Left lobe of liver (tissue), 2 donors: ENCODE measurements at places on chromosomes 3 and 15. TPM values are rescaled to one million over a fixed set of nuclear protein-coding genes. Genes with fewer than 3 reads are reported as not detected.
A peak's percentile ranks its signal among the peaks of the same experiment; 100 is the strongest.

DNA sequence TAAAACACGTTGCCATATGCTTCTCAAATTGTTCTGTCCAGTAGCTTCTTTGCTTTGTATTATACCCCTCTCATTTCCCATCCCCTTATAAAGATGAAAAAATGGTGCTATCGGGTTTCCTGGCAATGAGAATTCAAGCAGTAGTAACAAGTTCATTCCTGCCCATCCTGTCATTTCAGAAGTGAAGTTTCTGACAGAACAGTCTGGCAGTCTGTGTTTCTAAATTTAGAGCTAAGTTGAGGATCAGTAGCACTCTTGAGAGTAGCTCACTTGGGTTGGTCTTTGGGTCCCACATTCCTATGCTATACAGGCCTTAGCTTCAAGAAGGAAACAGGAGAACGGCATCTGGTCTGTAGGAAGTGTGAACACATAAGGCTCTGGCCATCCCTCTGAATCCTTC is 134.6 kb downstream of the GHSR start:
- DNase-seq, result no peak

- DNase-seq, result no peak
Observed at GRCh38 chr3:150556792-150557191, 10.2 kb downstream of the EIF2A start.

DNA sequence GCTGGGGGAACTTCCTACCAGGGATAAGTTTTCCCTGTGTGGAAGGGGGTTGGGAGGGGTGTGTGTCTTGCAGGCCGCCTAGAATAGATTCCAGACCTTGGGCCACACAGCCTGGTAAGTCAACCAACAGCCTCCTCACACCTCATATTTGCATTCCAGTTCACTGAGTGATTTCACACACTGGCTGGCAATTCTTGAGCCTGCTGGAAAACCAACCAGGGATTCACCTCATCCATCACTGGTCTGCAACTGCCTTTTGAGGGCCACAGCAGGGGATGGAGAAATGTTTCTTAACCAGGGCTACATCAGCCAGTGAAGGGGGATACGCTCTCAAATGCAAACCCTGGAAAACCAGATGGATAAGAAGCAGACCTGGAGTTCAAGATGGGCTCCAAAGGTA is 2.0 kb downstream of the FSTL1 start:
- DNase-seq, result peak; percentile 19

The RGMA gene
- 0.33 TPM for total RNA-seq

GRCh38 chr3:35680866-35681650 is 41.7 kb downstream of the ARPP21 start:
- no peak for DNase-seq

The DUOX1 gene
- total RNA-seq, result 0.45 TPM

The TEX55 gene
- total RNA-seq, result not detected

The ONECUT1 gene
- 63.0 TPM for total RNA-seq

- no peak for DNase-seq
Observed at GRCh38 chr3:195448205-195448875, 5.5 kb upstream of the ACAP2 start.

DNA sequence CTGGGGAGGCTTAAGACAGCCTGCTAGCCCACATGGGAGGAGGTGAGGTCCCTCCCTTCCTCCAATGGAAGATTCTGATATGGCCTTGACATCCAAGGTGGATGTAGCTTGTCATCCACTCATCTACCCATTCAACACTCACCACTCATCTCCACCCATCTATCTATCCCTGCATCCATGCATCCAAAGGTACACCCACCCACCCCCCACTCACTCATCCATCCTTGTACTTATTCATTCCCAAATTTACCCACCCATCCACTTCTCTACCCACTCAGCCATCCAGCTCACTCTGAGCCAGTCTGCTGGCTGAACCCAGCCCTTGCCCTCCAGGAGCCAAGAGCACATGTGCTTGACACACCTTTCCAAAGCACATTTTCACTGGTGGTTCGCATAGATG is 189.7 kb downstream of the TLE3 start:
- no peak for DNase-seq

The GOLGA8Q gene
- 0.53 TPM for total RNA-seq

DNA sequence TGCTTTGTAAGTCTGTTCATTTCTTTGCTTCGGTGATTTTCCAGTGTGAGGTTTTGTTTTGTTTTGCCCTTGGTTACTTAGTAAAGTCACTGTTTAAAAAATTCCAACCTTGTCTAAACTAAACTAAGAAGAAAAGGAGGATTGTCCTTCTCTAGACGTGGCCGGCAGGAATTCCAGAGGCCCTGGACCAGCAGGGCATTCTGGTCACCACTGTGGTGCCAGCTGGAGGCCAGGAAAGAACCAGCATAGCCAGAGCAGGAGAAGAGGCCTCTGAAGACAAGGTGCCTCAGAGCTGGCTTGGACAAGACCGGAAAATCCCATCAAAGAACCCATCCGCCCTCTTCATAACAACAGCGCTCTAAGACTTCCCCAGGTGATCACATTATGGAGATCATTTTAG is 8.2 kb downstream of the PLOD2 start:
- DNase-seq, result no peak
